ENCODE measurements at places on chromosomes 2 and 18. TPM values are rescaled to one million over a fixed set of nuclear protein-coding genes. Genes with fewer than 3 reads are reported as not detected.

Gene NT5C1B
- total RNA-seq: 0.55 TPM

Gene TUBB8B
- total RNA-seq: not detected

Gene PIEZO2
- 2.2 TPM for total RNA-seq

Gene REEP1
- total RNA-seq: 58.8 TPM

DNA sequence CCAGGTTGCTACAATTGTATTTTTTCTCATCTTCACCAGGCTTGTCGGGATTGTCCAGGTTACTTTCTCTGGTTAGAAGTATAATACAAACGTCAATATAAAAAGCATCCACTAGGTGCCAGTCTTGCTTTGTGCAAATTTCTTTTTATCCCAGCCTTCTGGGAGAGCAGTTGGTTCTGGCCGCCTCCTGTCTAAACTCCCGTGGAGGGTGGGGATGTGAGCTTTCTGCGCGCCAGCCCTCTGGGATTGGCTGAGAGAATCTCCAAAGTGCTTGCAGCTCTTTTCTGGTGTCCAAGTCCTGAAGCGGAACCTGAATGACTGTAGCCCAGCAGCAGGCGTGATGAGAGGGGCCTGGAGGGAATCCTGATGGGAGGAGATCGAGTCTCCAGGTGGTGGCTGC is 22.4 kb upstream of the TOGARAM2 start:
- peak; percentile 91 for ATAC-seq

DNA sequence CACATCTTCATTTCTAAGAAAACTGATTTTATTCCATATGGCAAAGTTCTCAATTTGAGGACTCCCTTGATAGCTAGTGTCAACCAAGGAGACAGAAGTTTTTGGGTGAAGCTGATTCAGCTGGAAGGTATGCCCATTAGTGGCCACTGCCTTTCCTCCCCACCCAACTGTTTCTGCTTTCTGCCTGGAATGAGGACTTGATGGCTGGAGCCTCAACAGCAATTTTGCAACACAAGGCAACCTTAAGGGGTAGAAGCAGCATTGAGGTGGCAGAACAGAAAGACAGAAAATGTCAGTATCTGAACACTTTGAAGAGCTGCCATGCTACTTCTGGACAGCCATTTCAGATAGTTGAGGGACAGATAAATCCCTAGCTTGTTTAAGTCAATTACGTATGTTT is 47.0 kb downstream of the INHBB start:
- no peak for ATAC-seq

DNA sequence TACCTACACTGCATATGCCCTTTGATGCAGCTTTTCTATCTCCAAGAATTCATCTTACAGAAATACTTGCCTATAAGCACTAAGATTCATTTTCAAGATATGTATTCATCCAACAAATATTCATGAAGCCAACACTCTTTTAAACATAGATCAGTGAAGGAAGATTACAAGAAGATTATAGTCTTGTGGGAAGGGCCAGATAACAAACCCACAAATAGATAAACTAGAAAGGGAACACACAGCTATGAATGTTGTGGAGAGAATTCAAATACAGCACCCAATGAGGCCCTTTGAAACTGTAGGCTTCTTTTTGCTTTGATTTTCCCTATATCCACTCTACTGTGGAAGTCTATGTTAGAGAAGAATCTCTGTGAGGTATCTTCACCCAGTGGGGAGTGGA is 186.7 kb upstream of the RBMS1 start:
- ATAC-seq: no peak

- ATAC-seq: no peak
Measured at GRCh38 chr18:8820396-8821082, 115.2 kb downstream of the MTCL1 start.

- peak; percentile 96 for ATAC-seq
Measured at GRCh38 chr2:191321861-191322662, 76.9 kb downstream of the MYO1B start.

- ATAC-seq: no peak
Measured at GRCh38 chr18:24600076-24600654, 139.7 kb downstream of the HRH4 start.

DNA sequence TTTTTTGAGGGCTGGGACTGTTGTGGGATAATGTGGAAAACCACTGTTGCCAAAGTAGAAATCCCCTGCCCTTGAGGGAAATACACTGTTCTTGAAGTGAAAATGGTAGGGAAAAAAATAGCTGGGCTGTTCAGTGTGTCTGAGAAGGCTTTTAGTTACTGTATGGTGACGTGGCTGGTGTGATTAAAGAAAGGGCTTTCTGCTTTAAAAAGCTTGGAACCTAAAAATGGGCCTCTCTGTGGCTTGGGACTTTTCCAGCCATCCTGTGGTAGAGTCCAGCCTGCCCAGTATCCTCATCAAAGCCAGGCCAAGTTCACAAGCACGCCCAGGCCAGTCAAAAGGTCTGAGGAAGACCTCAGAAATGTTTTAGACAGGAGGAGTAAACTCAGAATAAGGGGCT is 6.8 kb downstream of the MGAT5 start:
- no peak for ATAC-seq

DNA sequence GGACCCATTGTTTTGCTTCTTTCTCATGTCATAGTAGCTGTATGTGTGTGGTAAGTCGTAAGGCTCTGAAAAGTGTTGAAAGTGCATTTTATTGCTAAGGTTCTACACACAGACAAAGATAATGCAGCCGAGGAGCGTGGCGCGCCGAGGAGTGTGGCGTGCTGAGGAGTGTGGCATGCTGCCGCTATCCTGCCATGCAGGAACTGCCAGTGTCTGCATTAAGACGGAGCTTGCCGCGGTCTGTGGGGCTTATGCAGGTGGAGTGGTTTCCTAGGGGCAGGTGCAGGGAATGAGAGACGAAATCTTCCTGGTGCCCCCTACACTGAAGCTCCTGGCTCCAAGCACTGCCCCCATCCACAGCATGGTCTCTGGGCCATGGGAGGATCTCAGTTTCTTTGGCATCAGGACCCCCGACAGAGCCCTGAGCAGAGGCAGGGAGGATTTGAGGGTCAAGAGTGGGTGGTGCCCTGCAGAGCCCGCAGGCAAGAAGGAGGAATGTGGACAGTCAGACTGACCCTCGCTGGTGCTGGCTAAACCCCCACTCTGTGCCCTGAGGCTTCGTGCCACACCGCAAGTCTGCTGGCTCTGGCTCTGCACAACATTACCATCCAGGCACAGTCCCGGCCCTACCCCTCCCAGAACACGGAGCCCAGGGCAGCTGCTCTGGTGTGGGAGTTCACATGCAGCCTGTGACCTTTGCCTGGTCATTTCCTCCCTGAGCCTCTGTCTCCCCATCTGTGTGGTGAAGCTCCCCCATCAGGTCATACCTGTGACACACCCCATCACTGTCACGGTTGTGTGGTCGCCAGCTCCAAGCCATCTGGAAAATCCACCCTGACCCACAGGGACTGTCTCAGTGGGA is 3.2 kb downstream of the SNED1 start:
- no peak for ATAC-seq

GRCh38 chr2:216694082-216694825 is 1.1 kb downstream of the IGFBP5 start:
- peak; percentile 3 for ATAC-seq

GRCh38 chr2:236852977-236853374 is 232.7 kb upstream of the COPS8 start:
- ATAC-seq: no peak

DNA sequence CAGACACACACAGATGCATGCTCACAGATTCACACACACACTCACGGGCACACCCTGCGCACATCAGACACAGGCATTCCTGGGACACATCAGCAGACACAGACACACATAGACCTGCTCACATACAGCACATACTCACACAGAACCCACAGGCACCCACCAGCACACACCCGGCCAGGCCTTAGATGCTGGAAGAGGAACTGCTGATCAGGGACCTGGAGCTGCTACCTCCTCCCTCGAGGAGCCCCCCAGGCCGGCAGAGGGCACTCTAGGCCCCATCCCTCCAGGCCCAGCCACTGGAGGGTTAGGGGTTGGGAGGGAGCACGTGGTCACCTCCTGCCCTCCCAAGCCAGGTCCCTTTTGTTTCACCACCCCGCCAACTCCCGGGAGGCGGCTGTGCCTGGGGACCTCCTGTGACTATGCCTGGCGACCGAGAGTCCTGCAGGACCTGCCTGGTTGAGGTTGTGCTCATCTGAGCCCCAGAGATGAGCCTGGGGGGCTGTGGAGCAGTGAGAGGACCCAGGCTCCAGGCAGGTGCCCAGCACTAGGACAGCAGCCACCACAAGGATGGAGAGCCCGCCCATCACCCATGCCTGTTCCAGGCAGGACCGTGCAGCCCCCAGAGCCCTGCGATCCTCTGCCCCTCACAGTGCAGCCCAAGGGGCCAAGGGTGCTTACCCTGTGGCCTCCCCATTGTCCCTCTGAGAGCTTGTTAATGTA is 21.0 kb upstream of the PTMA start:
- ATAC-seq: peak; percentile 92

- ATAC-seq: no peak
Measured at GRCh38 chr18:12376034-12376753, 833 bp downstream of the AFG3L2 start.

- no peak for ATAC-seq
Measured at GRCh38 chr2:240298117-240298790, 137.2 kb upstream of the GPC1 start.

DNA sequence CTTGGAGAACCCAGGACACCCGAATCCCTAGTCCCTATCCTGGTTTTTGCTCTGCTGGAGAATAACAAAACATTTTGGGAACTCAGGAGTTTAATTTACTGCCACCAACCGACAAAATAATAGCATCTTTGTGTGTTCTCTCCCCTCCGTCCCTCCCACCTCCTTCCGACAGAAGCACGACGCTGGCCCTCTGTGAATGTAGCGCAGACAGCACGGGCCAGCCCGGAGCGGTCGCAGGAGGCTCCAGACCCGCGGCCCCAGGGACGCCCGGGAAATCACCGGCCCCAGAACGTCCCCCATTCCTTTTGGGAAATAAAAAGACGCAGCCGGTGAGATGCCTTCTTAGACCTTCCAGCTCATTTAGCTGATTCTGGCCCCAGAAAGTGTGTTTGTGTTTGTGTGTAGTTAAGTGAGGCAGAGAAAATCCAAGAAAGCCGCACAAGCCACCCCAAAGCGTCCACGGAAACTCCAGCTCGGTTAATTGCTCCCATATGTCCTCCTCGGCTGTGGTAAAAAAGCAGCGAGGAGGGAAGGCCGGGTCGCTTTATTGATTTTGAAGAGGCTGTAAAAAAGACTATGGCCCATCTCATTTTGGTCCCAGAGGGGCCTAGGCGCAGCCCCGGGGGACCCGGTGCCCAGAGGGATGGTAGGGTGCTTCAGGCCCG is 577 bp upstream of the TANC1 start:
- peak; percentile 26 for ATAC-seq

- ATAC-seq: no peak
Measured at GRCh38 chr2:46796843-46797625, 118.6 kb downstream of the MCFD2 start.

- no peak for ATAC-seq
Measured at GRCh38 chr18:77250501-77250925, 865 bp downstream of the GALR1 start.
